ENCODE measurements at places on chromosomes 3 and 15.

GRCh38 chr3:16609927-16610580 is 4.8 kb upstream of the DAZL start:
- DNase-seq: no peak

GRCh38 chr3:141383555-141384129 is 15.3 kb downstream of the ZBTB38 start:
- DNase-seq: peak; percentile 15

GRCh38 chr15:31372635-31373091 is 46.0 kb downstream of the KLF13 start:
- no peak for DNase-seq

DNA sequence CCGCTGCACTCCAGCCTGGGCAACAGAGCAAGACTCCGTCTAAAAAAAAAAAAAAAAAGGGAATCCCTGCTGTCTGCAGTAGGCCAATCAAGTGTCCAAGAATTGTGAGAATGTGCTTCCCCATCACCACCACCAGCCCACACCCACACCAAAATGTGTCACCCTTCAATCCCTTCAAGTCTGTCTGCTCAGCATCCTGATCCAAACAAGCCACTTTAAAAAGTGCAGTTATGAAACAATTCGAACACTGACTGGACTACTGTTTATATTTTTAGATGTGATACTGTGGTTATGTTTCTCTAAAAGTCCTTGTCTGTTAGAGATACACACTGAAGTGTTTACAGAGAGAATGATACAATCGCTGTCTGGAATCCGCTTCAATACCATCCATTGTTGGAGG is 78.1 kb upstream of the CGNL1 start:
- no peak for DNase-seq

DNA sequence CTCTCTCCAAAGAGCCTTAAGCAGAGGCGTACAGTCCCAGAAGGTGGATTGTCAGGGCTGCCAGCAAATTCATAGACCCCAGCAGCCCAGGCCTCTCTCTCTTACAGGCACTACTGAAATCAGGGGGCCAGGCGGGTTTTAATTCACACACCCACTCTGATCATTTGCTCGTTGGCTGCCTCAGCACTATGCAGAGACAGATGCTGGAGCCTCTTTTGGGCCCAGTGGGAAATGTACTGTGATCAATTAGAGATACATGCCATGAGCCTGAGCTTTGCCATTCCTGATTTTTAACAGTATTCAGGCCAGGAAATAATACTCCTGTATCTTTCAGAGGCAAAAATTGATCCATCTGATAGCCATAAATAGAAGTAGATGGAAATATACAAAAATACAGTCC is 53.0 kb downstream of the CMTM6 start:
- peak; percentile 42 for DNase-seq

DNA sequence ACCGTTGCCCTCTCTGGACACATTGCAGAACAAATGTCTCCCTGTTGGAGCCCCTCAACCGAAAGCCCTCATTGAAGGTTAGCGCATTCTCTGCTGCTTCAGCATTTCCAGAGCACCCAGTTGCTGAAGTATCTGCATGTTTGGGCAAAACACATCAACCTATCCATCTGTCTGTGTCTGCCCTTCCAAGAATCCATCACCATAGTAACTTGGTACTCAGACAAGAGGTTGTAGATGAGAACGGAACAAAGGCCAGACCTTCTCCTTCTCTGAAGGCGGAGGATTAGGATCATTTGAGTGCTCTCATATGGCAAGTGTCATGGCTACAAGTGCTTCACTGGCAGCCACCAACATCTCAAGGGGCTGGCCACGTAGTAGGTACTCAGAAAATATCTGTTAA is 23.1 kb upstream of the RHO start:
- no peak for DNase-seq
